Activated naive CD4-positive, alpha-beta T cell treated with anti-CD3 and anti-CD28 coated beads for 36 hours (primary cell): ENCODE measurements at places on chromosomes 3 and 15. TPM values are rescaled to one million over a fixed set of nuclear protein-coding genes. Genes with fewer than 3 reads are reported as not detected.
A peak's percentile ranks its signal among the peaks of the same experiment; 100 is the strongest.

Gene SQOR
- total RNA-seq: 56.4 TPM

Gene TM4SF4
- not detected for total RNA-seq

Gene IL17RE
- 0.25 TPM for total RNA-seq

DNA sequence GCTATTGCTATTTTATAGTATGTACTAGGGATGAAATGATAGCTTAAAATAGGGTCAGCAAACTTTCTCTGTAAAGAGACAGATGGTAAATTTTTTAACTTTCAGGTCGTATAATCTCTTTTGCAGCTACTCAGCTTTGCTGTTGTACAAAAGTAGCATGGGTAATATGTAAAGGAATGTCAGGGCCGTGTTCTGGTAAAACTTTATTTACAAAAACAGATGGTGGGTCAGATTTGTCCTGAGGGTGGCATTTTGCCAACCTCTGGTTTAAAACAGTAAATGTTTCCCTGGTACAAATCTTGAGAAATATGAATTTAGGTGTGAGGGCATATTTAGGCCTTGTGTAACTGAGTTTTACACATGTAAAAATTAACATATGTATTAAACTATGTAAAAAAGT, 18.6 kb downstream of the NMD3 start:
- DNase-seq: no peak
- H3K27me3 ChIP-seq: no peaks in the 10 kb centered on the region
- peaks cover 7% of the 10 kb centered on the region for H3K4me1 ChIP-seq
- peaks cover 21% of the 10 kb centered on the region for H3K36me3 ChIP-seq
- H3K27ac ChIP-seq: no peak overlapping the region

GRCh38 chr3:79521221-79521848, 246.5 kb downstream of the ROBO1 start:
- H3K27me3 ChIP-seq: no peaks in the 10 kb centered on the region
- H3K4me3 ChIP-seq: no peak overlapping the region
- H3K4me1 ChIP-seq: no peaks in the 10 kb centered on the region
- DNase-seq: no peak
- no peaks in the 10 kb centered on the region for H3K36me3 ChIP-seq

Gene GOLGA8S
- not detected for total RNA-seq

DNA sequence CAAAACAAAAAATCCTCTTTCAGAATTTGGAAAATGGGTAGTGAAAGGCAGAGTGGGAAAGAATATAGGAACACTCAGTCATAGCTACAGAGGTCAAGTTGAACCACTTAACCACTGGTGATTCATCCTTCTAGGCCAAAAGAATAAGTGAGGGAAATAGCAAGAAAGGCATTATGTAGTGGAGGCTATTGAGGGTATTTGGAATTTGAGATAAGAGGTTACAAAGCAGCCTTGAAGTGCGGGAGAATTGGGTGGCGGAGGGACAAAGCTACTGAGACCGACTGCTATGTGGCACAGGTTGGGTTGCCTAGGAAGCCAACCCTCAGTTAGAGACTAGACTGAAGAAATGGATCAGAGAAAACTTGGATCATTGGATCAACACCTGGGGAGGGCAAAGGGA, 109.5 kb downstream of the SYNPR start:
- H3K36me3 ChIP-seq: no peaks in the 10 kb centered on the region
- no peaks in the 10 kb centered on the region for H3K27me3 ChIP-seq
- no peaks in the 10 kb centered on the region for H3K4me1 ChIP-seq
- no peak for DNase-seq
- no peak overlapping the region for H3K4me3 ChIP-seq

Gene REC114
- total RNA-seq: not detected

GRCh38 chr3:23877329-23877980, 39.3 kb downstream of the NKIRAS1 start:
- H3K4me1 ChIP-seq: peaks cover 28% of the 10 kb centered on the region
- no peak for DNase-seq
- no peak overlapping the region for H3K27ac ChIP-seq
- no peaks in the 10 kb centered on the region for H3K27me3 ChIP-seq

GRCh38 chr15:38864827-38865581, 300.4 kb upstream of the RASGRP1 start:
- H3K4me1 ChIP-seq: no peaks in the 10 kb centered on the region
- H3K27ac ChIP-seq: no peak overlapping the region
- H3K27me3 ChIP-seq: peaks cover 17% of the 10 kb centered on the region
- no peaks in the 10 kb centered on the region for H3K36me3 ChIP-seq
- no peak for DNase-seq

Gene TNNC1
- total RNA-seq: 7.6 TPM

DNA sequence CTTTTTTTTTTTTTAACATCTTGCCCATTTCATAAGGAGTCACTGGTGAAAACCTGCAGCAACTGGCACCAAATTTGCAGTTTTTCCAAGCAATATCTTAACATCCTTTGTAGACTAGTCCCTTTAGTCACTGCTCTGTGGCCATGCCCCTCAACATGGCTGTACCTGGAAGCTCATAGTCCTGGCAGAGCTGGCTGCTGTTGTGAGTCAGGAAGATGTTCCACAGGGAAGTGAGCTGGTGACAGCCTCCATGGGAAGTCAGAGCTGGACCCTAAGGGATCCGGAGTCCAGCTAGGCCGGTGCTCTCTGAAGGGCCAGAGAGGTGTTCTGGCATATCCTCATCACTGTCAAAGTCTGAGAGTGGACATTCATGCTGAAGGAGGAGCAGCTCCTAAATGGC, 99.3 kb upstream of the ZBED2 start:
- DNase-seq: no peak
- no peak overlapping the region for H3K4me3 ChIP-seq
- no peaks in the 10 kb centered on the region for H3K27me3 ChIP-seq
- H3K27ac ChIP-seq: peak overlapping the region; percentile 22
- peaks cover under 1% of the 10 kb centered on the region for H3K36me3 ChIP-seq

DNA sequence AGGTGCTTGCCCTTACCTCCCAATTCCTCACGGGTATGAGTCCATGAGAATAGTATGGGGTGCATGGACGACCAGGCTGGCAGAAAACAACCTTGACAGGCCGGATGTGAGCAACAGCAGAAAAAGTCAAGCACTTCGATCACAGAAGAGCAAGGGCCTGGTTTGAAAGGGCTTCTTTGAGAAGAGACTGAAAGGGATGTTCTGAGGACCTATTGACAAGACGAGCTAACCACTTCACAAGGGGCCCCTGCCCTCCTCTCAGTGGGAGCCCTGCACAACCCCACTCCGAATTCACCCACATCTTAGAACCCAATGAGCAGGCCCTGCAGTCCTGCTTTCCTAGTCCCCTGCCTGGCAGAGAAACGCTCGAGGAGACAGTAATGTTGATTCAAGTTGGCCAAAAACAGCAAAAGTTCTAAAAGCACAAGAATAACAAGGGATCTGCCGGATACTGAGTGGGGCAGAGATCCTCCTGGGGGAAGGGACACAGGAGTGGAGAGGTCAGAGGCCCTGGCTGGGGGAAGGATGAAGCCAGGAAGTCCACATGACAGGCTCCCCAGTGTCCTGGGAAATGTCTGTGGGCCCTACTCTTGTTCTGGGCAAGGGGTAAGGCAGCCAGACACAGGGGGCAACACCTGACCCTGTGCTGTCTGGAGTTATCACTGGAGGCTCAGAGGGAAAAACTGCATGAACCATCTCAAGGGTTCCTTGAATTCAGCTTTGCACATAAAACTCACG, 14.8 kb upstream of the CX3CR1 start:
- peak; percentile 19 for DNase-seq
- peaks cover 19% of the 10 kb centered on the region for H3K4me1 ChIP-seq
- H3K4me3 ChIP-seq: no peak overlapping the region
- H3K27ac ChIP-seq: no peak overlapping the region
- no peaks in the 10 kb centered on the region for H3K27me3 ChIP-seq

DNA sequence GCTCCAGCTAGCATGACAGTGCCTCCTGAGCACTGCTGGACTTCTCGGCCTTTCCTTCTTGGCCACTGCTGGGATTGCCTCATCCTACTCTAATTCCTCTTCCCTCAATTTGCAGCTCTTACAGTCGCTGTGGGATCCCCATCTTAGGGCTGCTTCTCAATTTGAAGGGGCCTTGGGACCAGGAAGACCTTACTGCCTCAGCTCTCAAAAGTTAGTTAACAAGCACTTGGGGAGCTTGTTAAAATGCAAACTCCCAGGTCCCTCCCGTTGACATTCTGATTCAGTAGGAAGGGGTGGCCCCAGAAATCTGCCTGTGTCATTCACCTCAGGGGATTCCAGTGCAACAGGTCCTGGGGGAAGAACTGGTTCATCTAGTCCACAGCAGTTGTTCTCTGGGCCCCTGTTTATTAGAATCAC, 14.8 kb downstream of the BDH1 start:
- peaks cover 2% of the 10 kb centered on the region for H3K4me1 ChIP-seq
- H3K27ac ChIP-seq: no peak overlapping the region
- peaks cover 33% of the 10 kb centered on the region for H3K36me3 ChIP-seq

- H3K27ac ChIP-seq: no peak overlapping the region
- DNase-seq: no peak
- H3K36me3 ChIP-seq: no peaks in the 10 kb centered on the region
- no peaks in the 10 kb centered on the region for H3K27me3 ChIP-seq
- H3K4me1 ChIP-seq: no peaks in the 10 kb centered on the region
- no peak overlapping the region for H3K4me3 ChIP-seq
Measured at GRCh38 chr3:174126990-174127758, 729.6 kb downstream of the NLGN1 start.
